Activated CD8-positive, alpha-beta memory T cell treated with anti-CD3 and anti-CD28 coated beads for 1 hour (primary cell): ENCODE measurements at places on chromosomes 12 and 14.

- no peak for DNase-seq
These were observed 67.9 kb downstream of the FAR2 start for GRCh38 chr12:29216797-29217575.

DNA sequence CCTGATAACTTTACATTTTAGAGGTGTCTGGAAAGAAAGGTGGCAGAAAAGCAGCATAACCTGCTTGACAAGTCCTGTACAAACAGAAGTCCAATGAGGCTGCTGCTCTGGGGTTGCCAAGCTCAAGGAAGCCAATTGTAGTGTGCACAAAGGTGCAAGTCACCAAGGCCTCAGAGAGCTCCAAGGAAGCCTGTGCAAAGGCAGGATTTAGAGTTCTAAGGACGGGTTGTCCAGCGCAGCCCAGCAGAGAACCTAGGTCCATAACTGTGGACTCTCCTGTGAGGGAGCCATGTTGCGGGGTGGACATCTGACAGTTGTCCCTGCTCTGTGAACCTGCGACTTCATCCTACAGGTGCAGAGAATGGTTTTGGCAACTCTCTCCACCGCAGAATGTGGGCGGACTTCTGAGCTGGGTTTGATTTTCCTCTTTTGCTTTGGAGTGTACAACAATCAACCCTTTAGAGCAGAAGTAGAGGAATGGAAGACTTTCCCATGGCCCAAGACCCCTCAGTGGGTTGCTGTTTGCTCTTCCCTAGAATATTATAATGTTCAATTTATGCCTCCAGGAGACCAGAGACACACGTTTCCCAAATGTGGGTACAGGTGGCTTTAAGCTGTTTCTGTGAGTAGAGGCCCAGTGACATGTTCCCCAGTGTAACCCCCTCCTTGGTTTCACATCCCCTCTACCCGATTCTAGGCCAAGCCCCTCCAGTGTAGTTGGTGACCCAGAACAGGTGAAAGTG lies 81.0 kb downstream of the ETV6 start:
- DNase-seq, result no peak

GRCh38 chr12:96265400-96265799 lies 71.2 kb downstream of the ELK3 start:
- DNase-seq, result no peak

DNA sequence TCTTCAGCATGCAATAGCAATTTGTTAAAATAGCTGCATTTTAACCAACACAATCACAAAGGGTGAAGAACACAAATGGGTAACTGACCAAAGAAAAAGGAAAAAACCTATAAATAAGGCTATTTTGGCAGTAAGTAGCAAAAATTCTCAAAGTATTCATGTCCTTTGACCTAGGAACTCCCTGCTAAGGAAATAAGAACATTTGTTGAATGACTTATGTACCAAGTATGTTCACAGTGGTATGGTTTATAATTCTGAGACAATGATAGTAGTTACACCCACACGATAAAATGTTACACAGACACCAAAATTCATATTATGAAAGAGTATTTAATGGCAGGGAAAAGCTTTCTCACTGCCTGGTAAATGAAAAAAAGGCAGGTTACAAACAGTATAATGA lies 16.9 kb downstream of the CCDC88C start:
- DNase-seq, result no peak

- DNase-seq, result no peak
These were observed 270.5 kb downstream of the C12orf75 start for GRCh38 chr12:105600911-105601545.

- no peak for DNase-seq
These were observed 8.0 kb upstream of the RASSF8 start for GRCh38 chr12:25950329-25951115.

GRCh38 chr12:29499235-29499634 lies 1.7 kb upstream of the OVCH1 start:
- DNase-seq, result no peak

GRCh38 chr12:69115951-69116350 lies 123.4 kb upstream of the CPSF6 start:
- no peak for DNase-seq

- DNase-seq, result peak; percentile 22
These were observed 166.1 kb upstream of the CCND2 start for GRCh38 chr12:4107436-4107878.

GRCh38 chr14:22541721-22542120 lies 47.3 kb downstream of the DAD1 start:
- DNase-seq, result no peak

- DNase-seq, result no peak
These were observed 38.2 kb upstream of the FBLN5 start for GRCh38 chr14:91985521-91986255.

DNA sequence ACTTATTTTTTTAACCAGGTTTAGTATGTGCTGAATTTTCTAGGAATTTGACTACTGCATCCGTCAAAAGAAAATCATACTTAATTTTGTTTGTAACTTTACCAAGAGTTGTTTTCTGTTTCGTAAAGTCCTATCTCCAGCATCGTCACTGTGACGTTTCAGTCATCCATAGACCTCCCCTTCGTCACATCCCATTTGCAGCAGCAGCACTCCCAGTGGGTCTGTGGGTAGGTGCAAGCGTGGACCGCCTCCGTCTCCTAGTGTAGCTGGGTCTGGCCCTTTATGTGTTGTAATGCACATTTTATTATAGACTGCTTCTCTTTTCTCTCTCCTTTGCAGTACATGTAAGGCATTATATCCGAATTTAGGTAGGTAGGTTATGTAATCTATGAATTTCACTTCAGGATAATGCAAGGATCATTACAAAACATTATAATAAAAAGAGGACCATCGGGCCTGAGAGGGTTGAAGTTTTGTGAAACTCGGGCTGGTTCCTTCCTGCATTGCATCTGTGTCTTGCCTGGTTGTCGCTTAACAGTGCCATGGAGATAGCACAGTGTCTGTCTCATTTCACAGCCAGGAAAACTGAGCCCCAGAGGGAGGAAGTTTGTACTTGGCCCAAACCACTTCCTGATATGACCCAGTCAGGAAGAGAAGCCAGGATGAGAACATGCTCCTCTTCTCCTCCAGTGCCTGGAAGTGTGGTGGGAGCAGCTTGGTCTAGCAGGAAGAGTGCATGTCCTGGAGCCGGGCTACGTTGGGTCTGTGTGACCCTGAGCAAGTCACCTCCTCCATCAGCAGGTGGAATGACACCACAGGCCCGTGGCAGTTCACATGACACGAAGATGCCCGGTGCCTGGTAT lies 41.3 kb downstream of the EVL start:
- no peak for DNase-seq

GRCh38 chr14:98244966-98245569 lies 1026.9 kb downstream of the BCL11B start:
- no peak for DNase-seq

DNA sequence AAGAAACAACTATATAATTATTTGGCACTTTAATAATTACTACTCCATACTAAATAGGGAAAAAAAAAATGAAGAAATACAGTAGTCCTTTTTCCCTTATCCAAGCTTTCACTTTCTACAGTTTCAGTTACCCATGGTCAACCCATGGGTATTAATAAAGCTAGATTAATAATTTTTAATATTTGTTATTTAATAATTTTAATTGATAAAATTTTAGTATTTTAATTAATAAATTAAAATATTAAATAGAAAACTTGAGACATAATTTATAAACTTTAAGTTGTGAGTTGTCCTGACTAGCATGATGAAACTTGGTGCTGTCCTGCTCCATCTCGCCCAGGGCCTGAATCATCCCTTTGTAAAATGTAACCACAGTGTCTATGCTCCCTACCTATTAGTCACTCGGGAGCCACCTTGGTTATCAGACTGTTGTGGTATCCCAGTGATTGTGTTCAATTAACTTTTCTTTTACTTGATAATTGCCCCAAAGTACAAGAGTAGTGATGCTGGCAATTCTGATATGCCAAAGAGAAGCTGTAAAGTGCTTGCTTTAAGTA lies 71.8 kb downstream of the PAWR start:
- DNase-seq, result no peak

GRCh38 chr12:93664573-93665138 lies 12.5 kb upstream of the CRADD start:
- no peak for DNase-seq

GRCh38 chr12:3299929-3300832 lies 190.8 kb upstream of the PRMT8 start:
- peak; percentile 65 for DNase-seq

DNA sequence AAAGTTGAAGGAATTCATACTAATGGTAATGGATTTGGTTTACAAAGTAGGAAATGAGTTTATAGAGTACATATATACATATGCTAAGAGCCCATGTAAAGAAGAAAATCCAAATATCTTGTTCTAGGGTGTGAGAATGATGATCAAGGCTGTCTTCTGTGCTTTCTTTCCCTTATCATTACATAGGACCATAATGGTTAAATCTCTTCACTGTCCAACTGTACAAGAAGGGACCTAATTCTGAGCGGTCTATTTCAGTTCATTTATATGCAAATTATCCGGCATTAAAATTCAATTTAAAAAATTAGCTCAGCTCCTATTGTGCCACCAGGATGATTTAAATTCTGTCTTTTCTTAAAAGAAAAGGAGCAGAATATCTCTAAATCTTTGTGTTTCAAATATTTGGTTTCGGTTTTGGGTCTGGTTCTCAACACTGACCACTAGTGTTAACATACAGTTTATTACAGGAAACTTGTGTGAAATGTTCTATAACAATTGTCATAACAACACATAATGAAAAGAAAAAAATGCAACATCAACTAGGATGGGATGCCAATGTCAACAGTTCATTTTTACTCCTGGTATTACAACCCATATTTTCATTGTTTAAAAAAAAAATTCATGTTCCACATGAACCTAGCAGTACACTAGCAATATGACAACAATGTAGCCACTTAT lies 16.8 kb downstream of the OR4K1 start:
- no peak for DNase-seq

GRCh38 chr14:101475456-101476257 lies 85.6 kb upstream of the DIO3 start:
- DNase-seq, result no peak

GRCh38 chr14:22178333-22178839 lies 410.6 kb downstream of the DAD1 start:
- DNase-seq, result no peak

- DNase-seq, result no peak
These were observed at the start of gene SETD1B for GRCh38 chr12:121803861-121804416. Gene SETD1B (plus strand): TSS chr12:121804009. CDS start chr12:121804738, 729 bp downstream.

DNA sequence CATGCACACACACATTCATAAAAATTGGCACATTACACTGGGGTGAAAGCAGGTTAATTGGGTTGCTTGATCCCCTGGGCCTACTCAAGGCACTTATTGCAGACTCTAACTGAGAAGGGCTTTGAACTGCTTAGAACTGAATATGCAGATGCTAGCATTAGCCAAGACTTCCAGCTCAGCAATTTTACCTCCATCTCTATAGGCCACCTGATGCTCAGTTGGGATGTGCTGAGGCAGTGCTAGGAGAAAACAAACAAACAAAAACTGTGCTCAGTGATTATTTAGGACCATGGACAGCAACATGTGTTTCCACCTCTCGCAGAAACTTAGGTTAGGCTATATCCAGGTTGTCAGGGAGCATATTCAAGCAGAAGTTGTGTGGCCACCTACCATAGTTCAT lies 124.8 kb upstream of the WSCD2 start:
- no peak for DNase-seq

GRCh38 chr12:45794422-45794821 lies 64.9 kb downstream of the ARID2 start:
- DNase-seq, result no peak

DNA sequence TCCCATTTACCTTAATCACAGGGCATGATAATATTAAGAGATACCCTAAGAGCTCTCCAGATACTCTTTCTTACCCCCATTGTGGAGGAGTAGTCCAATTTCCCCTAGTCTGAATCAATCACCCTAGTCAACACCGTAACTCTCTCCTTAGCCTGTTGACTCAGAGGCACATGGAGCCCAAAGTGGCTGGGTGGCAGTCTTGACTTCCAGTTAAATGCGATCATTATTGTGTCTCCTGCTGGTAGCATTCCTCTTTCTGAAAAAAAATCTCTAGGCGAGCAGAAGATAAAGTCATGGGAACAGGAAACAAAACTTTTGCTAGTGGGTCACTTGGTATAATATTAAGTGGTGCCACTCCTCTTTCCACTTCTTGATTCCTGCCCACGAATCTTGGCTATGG lies 46.4 kb downstream of the EMP1 start:
- DNase-seq, result no peak

GRCh38 chr12:104304261-104305009 lies 896 bp downstream of the EID3 start:
- DNase-seq, result no peak

DNA sequence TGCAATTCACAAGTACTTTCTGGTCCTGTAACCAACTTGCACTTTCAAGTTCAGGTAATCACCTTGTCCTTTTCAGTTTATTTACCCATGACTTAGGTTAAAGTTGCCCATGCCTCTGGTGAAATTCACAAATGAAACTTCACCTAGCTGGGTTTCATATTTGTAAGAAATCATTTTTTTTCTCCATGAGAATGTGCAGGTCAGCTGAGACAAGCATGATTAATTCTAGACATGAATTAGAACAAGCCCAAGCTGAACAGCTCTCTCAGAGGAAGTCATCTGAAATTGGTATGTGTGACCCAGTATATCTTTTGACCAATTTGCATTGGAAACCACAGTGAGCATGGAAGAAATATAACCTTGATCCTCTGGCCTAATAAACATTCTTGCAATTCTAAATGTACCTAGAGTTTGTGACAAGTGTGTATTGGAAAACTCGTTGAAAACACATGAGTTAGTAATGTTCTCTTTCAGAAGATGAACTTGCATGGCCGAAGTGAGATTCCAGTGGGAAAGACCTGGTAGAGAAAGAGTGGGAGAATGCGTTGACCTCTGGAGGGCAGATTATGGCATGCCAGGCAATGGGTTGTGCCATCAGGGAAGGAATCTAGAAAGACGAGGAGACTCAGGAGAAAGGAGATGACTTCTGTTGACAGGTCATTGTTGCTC lies 486.5 kb downstream of the ZFP36L1 start:
- DNase-seq, result no peak

DNA sequence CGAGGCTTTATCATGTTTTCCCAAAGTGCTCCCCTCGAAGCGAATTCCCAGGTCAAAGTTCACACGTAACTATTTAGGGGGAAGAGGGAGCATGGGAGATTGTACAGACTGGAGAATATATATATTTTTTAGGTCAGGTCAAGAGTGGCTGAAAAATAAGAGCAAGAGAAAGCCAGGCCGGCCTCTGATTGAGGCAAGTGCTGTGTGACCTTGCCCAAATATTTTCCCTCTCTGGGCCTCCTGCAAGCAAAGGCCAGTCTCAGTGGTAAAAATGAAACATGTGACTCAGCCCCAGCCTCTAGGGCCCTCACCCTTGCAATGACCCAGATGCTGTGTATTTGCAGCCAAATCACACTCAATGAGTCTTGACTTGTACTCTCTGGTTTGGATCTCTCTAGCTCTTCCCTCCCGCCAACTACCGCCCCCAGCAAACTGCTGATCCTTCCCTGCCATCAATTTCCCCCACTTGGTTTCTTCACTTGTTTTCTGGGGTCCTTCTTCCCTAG lies 34.1 kb downstream of the SMUG1 start:
- DNase-seq, result no peak

- DNase-seq, result no peak
These were observed 22.7 kb upstream of the TEX22 start for GRCh38 chr14:105375635-105376057.

- DNase-seq, result no peak
These were observed 373.3 kb downstream of the TMEM132D start for GRCh38 chr12:129530517-129530916.
